Fibroblast of skin of right biceps (primary cell): ENCODE measurements at places on chromosomes 7 and 10.

DNA sequence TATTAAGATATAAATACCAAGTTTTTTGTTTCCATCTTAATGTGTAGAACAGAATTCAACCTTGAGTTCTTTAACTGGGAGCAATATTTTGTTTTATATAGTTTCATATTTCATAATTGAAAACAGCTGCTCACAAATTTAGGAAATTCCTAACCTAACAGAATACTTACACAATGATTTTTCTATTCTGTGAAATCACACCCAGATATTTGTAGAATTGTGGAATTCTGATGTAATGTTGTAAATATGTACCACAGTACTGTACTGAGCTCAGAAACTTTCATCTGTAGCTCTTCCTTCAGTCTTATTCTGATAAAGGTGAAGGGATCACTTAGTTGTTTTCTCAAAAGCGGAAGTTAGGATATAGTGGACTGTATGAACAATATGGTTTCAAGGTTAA, 143.4 kb upstream of the GLI3 start:
- peak; percentile 73 for DNase-seq

- no peak for DNase-seq
Measured at GRCh38 chr7:51222916-51223315, 93.7 kb downstream of the COBL start.

- no peak for DNase-seq
Measured at GRCh38 chr7:93337052-93337451, 104.9 kb downstream of the VPS50 start.

DNA sequence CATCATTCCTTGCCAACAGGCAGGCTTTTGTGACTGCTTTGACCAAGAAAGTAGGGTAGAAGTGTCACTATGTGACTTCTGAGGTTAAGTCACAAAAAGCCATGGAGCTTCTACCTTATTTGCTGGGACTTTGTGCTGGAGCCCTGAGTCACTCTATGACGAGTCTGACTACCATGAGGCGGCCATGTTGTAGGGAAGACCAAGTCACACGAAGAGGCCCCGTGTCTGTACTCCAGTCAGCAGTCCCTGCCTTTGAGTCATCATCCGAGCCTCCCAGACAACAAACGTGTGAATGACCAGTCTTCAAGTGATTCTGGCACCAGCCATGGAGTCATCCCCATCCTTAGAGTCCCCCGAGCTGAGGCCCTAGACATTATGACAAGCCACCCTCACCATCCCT, 3.5 kb upstream of the MYL10 start:
- DNase-seq: peak; percentile 27

- DNase-seq: peak; percentile 17
Measured at GRCh38 chr7:40546616-40547501, 412.1 kb downstream of the SUGCT start.

GRCh38 chr7:44275957-44276570, 49.3 kb downstream of the CAMK2B start:
- peak; percentile 16 for DNase-seq

- DNase-seq: no peak
Measured at GRCh38 chr7:136312592-136312991, 335.4 kb upstream of the MTPN start.

GRCh38 chr10:12333380-12334185, 15.8 kb upstream of the CAMK1D start:
- peak; percentile 99 for DNase-seq

DNA sequence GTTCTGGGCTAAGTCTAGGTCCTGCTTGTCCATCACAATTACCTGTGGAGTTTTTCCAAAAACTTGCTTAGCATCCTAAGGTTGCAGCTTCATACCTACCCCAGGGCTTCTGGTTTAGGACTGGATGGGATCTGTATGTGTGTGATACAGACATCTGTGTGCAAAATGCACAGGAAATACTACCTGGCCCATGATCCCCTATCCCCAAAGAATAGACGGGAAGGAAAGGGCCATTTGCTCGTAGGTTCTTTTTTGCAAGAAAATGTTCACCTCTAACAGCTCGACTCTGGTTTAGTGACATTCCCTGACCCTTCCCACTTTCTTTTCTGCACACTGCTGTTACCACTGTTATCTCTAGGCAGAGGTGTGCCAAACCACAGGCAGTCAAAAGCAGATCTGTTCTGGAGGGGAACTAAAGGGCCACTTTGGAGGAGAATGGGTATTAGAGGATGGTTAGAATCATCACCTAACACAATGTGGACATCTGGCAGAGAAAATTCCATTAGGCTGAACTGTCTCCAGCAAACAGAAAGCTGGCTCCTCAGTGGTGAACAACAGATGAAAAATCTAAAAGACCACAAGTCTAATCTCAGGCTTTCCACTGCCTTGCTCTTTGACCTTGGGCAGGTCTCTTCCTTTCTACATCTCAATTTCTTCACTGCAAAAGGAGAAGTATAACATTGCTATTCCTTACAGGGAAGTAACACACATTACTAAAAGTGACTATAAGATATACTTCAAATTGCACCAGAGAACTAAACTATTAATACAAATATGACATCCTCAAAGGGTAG, 107.4 kb downstream of the UBE2H start:
- peak; percentile 80 for DNase-seq

DNA sequence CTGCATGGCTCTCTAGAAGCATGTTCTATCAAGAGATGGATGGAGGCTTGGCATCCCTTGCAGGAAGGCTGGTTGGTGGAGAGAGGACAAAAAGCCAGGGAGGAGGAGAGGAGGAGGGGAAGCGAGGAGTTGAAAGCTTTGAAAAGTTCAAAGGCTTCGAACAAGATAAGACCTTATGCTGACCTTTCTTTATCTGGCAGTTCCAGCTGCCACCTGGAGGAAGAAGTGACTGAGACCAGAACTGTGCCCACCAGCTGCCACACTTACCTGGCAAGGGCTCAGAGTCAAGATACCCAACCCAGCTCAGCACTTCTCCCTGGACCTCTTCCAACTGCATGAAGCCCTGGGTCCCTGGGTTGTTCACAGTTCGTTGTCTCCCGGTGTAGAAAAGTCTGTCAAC, 14.8 kb downstream of the CCL24 start:
- no peak for DNase-seq

- peak; percentile 77 for DNase-seq
Measured at GRCh38 chr7:79461660-79462059, 8.2 kb upstream of the MAGI2 start.

- no peak for DNase-seq
Measured at GRCh38 chr10:100628061-100628460, 92.3 kb downstream of the HIF1AN start.

DNA sequence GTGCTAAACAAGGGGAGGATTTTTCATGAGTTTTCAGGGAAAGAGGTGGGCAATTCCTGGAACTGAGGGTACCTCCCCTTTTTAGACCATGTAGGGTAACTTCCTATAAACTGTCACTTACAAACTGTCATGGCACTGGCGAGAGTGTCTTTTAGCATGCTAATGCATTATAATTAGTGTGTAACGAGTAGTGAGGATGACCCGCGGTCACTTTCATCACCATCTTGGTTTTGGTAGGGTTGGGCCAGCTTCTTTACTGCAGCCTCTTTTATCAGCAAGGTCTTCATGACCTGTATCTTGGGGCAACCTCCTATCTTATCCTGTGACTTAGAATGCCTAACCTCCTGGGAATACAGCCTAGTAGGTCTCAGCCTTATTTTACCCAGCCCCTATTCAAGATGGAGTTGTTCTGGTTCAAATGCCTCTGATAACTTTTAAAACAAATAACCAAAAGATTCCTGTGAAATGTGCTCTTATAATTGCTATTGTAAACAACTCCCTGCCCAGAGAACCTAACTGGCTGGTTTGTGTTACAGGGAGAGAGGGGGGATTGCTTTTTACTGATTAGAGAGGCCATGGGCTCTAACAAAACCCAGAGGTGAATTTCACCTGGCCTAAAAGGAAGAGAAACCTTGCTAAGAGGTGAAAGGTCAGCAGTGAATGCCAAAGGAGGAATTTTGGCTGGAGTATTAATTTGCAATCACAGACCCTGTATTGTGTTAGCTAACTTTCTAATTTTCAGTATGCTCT, 64.3 kb downstream of the EEPD1 start:
- no peak for DNase-seq

- DNase-seq: no peak
Measured at GRCh38 chr7:110592557-110592956, 498.4 kb upstream of the LRRN3 start.

DNA sequence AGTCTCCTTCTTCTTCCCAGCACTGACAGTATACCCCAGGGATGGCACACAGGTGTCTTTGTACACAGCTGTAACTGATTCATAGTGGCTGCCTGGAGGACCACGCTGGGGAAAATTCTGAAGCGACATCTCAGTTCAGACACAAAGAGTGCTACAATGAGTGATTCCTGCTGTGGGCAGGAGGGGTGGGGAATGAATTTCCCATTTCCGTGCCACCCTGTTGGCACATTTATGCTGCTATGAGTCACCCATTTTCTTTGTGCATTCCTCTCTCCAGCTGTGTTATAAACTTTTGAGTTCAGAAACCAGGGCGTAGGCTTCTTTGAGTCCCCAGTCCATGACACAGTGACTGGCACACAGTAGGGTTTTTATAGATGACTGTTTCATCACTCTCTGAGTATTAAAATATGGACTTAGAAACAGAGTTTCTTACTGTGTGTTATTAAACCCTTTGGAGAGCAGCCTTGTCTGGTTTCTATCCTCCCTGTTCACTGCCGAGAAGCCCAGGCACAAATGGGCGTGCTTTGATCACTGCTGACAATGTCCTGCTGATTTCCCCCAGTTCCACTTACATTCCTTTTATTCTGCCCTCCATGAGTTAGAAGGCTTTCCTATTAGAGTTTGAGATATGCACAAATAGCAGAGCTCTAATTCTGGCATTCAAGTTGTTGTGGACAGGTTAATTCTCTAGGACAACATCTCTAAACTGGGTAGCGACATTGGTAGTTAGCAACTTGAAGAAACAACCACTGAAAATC, 24.0 kb upstream of the NPS start:
- no peak for DNase-seq

DNA sequence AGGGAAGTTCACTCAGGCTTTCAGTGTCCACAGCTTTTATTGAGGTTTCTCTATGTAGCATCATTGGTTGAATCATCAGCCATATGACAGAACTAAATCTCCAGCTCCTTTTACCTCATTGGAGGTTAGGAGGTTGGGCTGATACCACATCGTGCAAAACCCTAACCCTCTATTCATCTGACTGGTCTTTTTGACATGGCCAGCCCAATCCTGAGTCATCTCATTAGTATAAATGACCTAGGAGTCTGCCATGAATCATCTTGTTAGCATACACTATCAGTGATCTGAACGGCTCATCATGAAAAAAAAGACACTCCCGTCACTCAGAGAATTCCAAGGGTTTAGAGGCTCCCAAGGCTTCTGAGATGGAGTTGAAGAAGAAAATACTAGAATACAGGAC, 669.8 kb upstream of the POT1 start:
- DNase-seq: no peak

- no peak for DNase-seq
Measured at GRCh38 chr7:156307193-156307592, 333.4 kb upstream of the RNF32 start.

DNA sequence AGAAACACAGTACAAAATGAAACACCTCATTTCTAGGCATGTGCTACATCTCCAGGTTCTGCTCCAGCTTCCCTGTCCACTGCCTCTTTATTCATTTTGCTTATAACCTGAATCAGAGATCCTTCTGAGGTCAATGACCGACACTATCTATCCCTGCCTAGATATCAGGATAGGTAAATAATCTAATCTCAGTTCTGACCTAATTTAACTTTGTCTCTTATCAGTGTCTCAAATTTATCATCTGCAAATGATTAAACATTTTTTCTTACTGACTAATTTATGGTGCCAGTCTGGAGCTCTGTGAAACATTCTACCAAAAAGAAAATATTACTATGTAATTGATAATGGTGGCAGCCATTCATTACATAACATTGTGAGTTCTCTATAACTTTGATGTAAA, 61.1 kb downstream of the SGCE start:
- no peak for DNase-seq

GRCh38 chr10:98478430-98479222, 31.9 kb upstream of the HPS1 start:
- peak; percentile 53 for DNase-seq

GRCh38 chr7:142481548-142481947, 223.7 kb upstream of the PRSS58 start:
- peak; percentile 50 for DNase-seq

- peak; percentile 14 for DNase-seq
Measured at GRCh38 chr10:114374053-114374791, 30.1 kb downstream of the AFAP1L2 start.

GRCh38 chr10:132299371-132300336, 8.1 kb downstream of the STK32C start:
- no peak for DNase-seq

GRCh38 chr10:111446966-111447365, 370.1 kb downstream of the ADRA2A start:
- DNase-seq: no peak

DNA sequence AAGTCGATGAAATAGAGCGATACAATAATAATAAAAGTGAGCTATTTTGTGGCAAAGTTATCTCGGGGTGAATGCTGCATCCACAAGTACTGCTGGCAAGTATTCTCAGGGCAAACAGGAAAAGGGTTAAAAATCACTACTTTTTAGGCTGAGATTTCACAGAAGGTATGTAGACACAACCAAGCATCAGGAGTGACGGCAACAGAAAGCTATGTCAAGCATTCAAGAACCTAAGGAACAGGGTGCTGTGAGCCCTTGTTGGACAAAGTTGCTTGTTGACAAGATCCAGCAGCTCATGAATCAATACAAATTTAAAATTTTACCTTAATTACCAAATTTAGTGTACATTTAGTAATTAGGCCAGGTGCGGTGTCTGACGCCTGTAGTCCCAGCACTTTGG, 41.2 kb upstream of the C1QL3 start:
- no peak for DNase-seq

- DNase-seq: peak; percentile 14
Measured at GRCh38 chr10:74991435-74991834, 120.0 kb upstream of the SAMD8 start.

DNA sequence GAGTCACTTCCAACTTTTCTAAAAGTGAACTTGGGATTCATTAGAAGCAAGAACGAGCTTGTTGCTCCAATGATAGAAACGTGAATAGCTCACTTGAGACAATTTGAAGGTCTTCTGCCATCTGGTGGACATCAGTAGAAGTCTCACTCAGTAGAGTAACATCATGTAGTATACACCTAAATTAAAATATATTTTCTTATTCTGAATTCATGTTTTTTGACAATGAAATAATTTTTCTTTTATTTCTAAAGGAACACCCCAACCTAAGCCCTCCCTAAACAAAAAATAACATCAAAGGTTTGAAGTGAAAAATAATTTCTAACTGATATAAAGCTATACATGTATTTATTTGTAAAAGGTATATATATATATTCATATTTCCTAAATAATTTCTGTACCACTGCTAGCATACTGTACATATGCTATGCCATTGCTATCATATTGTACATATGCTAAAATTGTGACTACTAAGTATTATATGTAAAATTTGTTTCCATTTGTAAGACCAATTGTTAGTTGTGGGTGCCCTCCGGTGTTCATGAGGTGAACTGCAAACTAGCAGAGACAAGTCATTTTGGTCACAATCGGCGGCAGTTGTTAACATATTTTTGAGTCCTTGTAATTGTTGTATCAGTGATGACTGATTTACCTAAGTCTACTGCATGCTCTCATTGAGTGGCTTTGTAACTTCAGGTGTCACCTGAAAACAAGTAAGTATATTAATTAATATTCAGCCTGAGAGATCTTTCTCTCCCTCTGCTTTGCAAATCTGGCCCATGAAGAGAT, 121.9 kb downstream of the PTPRZ1 start:
- peak; percentile 71 for DNase-seq
